Type B pancreatic cell (in vitro differentiated cells): ENCODE measurements at places on chromosomes 11 and 22.

GRCh38 chr11:62689421-62690183 is at the start of gene LRRN4CL:
Gene LRRN4CL, minus strand, starts transcription at chr11:62689530. Its CDS starts 1,022 bp downstream, at chr11:62688508.
- no peaks in the 10 kb centered on the region for H3K27me3 ChIP-seq
- no peak for DNase-seq
- peaks cover 15% of the 10 kb centered on the region for H3K36me3 ChIP-seq
- H3K27ac ChIP-seq, result peak within 1 kb of the TSS; percentile 29

DNA sequence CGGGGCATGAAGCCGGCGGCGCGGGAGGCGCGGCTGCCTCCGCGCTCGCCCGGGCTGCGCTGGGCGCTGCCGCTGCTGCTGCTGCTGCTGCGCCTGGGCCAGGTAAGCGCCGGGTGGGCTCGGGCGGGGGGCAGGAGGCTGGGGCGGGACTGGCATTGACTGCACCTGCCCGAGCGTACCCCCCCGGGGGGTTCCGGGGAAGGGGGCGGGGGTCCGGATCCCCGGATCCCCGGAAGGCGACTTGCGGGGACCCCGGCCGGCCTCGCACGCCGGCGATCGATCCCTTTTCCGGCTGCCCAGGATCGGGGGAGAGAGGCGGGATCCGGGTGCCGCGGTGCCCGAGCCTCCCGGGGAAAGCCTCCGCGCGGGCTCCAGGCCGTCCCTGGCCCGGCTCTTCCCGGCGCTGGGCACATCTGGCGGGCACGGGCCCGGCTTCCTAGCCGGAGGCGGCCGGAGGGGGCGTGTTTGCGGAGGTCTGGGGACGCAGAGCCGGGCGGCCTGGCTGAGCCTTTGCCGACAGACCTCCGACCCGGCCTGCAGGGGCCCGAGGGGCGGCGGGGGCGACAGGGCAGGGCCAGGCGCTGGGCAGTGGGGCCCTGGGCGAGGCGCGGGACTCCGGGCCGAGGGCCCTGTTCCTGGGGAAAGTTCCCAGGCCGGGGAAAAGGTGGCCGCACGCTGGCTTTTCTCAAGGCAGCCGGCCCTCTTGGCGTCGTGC is 705 bp downstream of the PTPRJ start:
- H3K36me3 ChIP-seq, result no peaks in the 10 kb centered on the region
- peaks cover 3% of the 10 kb centered on the region for H3K27me3 ChIP-seq
- H3K27ac ChIP-seq, result peak overlapping the region; percentile 82
- peaks cover 24% of the 10 kb centered on the region for H3K4me1 ChIP-seq
- H3K4me3 ChIP-seq, result peak overlapping the region; percentile 90
- DNase-seq, result peak; percentile 78

DNA sequence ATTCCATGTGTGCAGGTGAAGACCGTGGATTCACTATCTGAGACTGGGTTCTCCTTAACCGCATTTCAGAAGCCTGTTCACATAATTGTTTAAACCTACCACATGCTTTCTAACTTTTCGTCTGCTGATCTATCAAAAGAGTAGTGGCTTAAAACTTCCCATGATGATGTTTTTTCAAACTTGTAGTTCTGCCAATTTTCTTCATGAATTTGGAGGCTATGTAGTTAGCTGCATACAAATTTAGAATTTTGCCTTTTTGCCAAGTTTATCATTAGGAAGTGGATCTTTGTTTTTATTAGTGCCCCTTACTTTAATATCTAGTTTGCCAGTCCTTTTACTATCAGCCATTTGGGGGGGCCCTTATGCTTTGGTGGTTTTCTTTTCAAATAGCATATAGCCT is 57.5 kb upstream of the PITPNB start:
- H3K36me3 ChIP-seq, result peaks cover 14% of the 10 kb centered on the region
- no peaks in the 10 kb centered on the region for H3K27me3 ChIP-seq
- H3K4me3 ChIP-seq, result no peak overlapping the region
- no peak overlapping the region for H3K27ac ChIP-seq
- no peak for DNase-seq

GRCh38 chr22:27915986-27916385 is 3.1 kb downstream of the PITPNB start:
- H3K4me3 ChIP-seq, result peak overlapping the region; percentile 33
- H3K4me1 ChIP-seq, result peaks cover 58% of the 10 kb centered on the region
- peaks cover 9% of the 10 kb centered on the region for H3K36me3 ChIP-seq
- H3K27ac ChIP-seq, result peak overlapping the region; percentile 50
- DNase-seq, result no peak

GRCh38 chr11:115396533-115396932 is 107.7 kb downstream of the CADM1 start:
- no peak overlapping the region for H3K27ac ChIP-seq
- peaks cover 7% of the 10 kb centered on the region for H3K36me3 ChIP-seq
- peaks cover 26% of the 10 kb centered on the region for H3K4me1 ChIP-seq
- H3K27me3 ChIP-seq, result no peaks in the 10 kb centered on the region
- DNase-seq, result no peak

- peaks cover 63% of the 10 kb centered on the region for H3K36me3 ChIP-seq
- H3K4me1 ChIP-seq, result peaks cover 6% of the 10 kb centered on the region
- H3K4me3 ChIP-seq, result no peak overlapping the region
- no peaks in the 10 kb centered on the region for H3K27me3 ChIP-seq
Measured at GRCh38 chr11:68569357-68569756, 108.8 kb downstream of the PPP6R3 start.

GRCh38 chr11:67627812-67628624 is 1.7 kb downstream of the NUDT8 start:
- no peak for DNase-seq
- peaks cover 2% of the 10 kb centered on the region for H3K27me3 ChIP-seq
- no peaks in the 10 kb centered on the region for H3K36me3 ChIP-seq
- peak overlapping the region; percentile 47 for H3K4me3 ChIP-seq
- H3K27ac ChIP-seq, result peak overlapping the region; percentile 64
- H3K4me1 ChIP-seq, result no peaks in the 10 kb centered on the region

GRCh38 chr11:10307022-10307399 is 2.1 kb downstream of the ADM start:
- H3K36me3 ChIP-seq, result peaks cover 4% of the 10 kb centered on the region
- H3K4me1 ChIP-seq, result peaks cover 16% of the 10 kb centered on the region
- peak overlapping the region; percentile 68 for H3K27ac ChIP-seq
- peak overlapping the region; percentile 98 for H3K4me3 ChIP-seq

DNA sequence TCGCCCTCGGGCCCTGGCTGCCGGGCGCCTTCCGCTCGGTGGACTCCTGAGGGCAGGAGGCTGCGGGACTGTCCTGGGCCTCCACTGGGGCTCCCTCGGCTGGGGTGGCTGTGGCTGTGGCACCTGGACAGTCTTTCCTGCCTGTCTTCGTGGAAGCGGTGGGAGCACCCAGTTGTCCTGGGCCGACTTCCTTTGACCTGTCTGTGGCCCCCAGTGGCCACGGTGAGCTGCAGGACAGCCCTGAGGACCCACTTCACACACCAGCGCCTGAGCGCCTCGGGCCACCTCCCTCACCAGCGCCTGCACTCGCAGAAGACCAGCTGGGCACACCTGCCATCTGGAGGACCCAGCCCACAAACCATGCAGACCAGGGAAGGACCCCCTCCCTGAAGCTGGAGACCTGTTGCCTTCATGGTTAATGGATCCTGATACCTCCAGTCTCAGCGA is 1.8 kb upstream of the EPS8L2 start:
- DNase-seq, result no peak
- peaks cover 2% of the 10 kb centered on the region for H3K27me3 ChIP-seq
- no peaks in the 10 kb centered on the region for H3K4me1 ChIP-seq
- no peak overlapping the region for H3K27ac ChIP-seq
- no peak overlapping the region for H3K4me3 ChIP-seq

DNA sequence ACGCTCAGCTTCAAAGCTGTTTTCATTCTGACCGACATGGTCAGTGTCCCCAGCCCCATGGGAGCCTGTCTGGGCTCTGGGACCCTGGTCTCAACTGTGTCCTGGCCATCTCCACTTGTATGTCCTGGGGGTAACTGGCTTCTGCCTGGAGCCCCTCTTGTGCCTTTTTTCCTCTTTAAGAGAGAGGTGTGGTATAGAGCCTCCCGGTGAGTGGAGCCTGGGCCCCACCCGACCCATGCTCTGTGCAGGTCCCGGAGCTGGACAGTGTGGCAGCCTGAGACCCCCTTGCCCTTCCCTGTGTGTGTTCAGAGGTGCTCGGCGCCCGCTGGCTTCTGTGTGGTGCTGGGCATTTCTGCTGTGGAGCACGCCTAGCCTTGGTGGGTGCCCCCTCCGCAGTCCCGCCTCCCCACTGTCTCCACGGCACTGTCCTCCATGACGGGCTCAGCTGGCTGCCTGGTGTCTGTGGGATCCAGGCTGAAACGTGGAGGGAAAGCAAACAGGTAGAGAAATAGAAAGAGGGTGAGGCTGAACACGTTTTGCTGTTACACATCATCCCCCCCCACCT is 74.9 kb downstream of the PARVB start:
- peaks cover 4% of the 10 kb centered on the region for H3K4me1 ChIP-seq
- H3K27ac ChIP-seq, result no peak overlapping the region
- no peaks in the 10 kb centered on the region for H3K27me3 ChIP-seq
- no peaks in the 10 kb centered on the region for H3K36me3 ChIP-seq
- H3K4me3 ChIP-seq, result no peak overlapping the region

DNA sequence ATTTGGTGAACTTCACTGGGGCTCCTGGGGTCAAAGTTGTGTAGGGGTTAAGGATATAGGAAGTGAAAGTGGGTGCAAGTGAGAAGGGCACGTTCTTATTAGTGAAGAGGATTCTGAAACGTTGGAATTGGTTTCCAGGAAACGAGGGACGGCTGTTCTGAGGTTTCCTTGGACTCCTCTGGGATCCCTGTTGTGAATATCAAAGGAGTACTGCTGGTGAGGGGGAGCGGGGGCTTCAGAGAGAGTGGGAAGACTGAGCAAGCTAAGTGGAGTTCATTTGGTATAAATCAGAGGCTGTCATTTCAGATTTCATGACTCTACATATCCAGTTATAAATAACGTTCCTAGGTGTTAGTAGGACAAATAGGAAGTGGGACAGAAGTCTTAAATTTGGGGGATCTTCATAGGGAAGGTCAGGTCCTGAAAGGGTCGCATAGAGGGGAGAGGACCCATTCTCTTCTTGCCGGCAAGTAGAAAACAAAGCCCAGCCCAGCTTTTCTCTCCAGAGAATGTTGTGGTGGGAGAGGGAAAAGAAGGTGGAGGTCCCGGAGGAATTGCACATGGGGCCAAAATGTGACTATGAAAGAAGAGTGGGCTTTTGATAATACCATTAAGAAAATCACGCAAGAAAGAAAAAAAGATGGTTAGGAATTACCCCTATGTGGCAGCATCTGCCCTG is 1.1 kb upstream of the NELL1 start:
- no peak for DNase-seq
- peak overlapping the region; percentile 82 for H3K4me3 ChIP-seq
- peaks cover 25% of the 10 kb centered on the region for H3K4me1 ChIP-seq
- H3K27me3 ChIP-seq, result peaks cover 80% of the 10 kb centered on the region
- no peaks in the 10 kb centered on the region for H3K36me3 ChIP-seq
- H3K27ac ChIP-seq, result no peak overlapping the region

GRCh38 chr11:40129266-40129665 is 1330.2 kb downstream of the LRRC4C start:
- no peak overlapping the region for H3K4me3 ChIP-seq
- H3K36me3 ChIP-seq, result no peaks in the 10 kb centered on the region
- H3K27ac ChIP-seq, result no peak overlapping the region
- peaks cover 21% of the 10 kb centered on the region for H3K4me1 ChIP-seq

DNA sequence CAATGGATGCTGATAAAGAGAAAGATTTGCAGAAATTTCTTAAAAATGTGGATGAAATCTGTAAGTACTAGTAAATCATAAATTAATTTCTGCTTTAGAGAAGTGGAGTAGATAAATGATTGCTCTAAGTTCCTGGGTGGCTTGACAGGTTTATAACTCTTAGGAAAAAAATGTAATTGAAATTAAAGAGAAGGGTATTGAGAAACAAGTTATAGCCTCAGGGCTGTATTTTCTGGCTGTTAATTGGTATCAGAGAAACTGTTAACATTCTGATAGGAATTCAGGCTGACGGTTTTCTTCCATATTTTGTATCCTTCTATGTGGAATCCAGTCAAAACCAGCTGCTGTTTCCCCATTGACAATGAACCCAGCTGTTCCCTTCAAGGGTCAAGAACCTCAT is 1.9 kb downstream of the TTC12 start:
- no peak overlapping the region for H3K27ac ChIP-seq
- no peaks in the 10 kb centered on the region for H3K27me3 ChIP-seq
- DNase-seq, result no peak
- H3K4me3 ChIP-seq, result peak overlapping the region; percentile 12

GRCh38 chr11:91257667-91258066 is 967.0 kb upstream of the FAT3 start:
- H3K36me3 ChIP-seq, result no peaks in the 10 kb centered on the region
- no peak for DNase-seq
- no peak overlapping the region for H3K4me3 ChIP-seq
- H3K27me3 ChIP-seq, result no peaks in the 10 kb centered on the region
- H3K27ac ChIP-seq, result no peak overlapping the region

GRCh38 chr11:26823963-26824362 is 102.1 kb upstream of the SLC5A12 start:
- no peaks in the 10 kb centered on the region for H3K27me3 ChIP-seq
- no peak overlapping the region for H3K4me3 ChIP-seq
- no peak overlapping the region for H3K27ac ChIP-seq

- DNase-seq, result no peak
- no peak overlapping the region for H3K4me3 ChIP-seq
- H3K27ac ChIP-seq, result no peak overlapping the region
- H3K36me3 ChIP-seq, result no peaks in the 10 kb centered on the region
Measured at GRCh38 chr11:108985945-108986279, 321.0 kb downstream of the DDX10 start.

DNA sequence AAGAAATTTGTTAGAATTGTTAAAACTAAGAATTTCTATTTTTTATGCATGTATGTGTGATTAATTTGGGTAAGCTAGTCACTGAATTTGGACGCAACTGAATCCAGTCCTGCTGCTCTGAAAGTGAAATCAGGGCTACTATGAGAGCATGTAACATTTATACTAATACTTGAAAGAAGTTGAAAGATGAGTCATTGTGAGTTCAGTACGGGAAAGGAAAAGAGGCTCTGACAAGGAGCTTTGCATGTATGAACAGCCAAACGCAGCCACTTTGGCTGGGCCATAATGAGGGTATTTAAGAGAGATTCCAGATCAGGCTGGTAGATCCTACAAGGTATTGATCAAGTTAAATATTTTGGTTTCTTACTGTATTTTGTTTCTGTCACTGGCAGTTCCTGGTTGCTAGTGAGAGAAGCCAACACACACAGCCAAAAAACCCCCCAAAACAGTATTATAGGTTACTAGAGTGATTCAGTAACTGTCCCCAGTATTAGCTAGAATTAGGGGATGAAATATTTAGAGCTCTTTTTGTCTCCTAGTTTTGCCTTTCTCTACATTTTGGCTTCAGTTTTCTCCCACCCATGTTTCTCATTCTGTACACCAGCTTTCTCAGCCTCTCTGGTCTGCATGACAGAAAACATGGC is 14.1 kb downstream of the AASDHPPT start:
- H3K27ac ChIP-seq, result no peak overlapping the region
- DNase-seq, result no peak
- no peak overlapping the region for H3K4me3 ChIP-seq

GRCh38 chr11:7905961-7906429 is 25.1 kb downstream of the OR10A6 start:
- peak overlapping the region; percentile 68 for H3K4me3 ChIP-seq
- H3K36me3 ChIP-seq, result no peaks in the 10 kb centered on the region
- peaks cover 26% of the 10 kb centered on the region for H3K4me1 ChIP-seq
- DNase-seq, result no peak
- no peaks in the 10 kb centered on the region for H3K27me3 ChIP-seq
- peak overlapping the region; percentile 97 for H3K27ac ChIP-seq

- peaks cover 20% of the 10 kb centered on the region for H3K4me1 ChIP-seq
- H3K27me3 ChIP-seq, result no peaks in the 10 kb centered on the region
- DNase-seq, result no peak
- H3K36me3 ChIP-seq, result peaks cover 15% of the 10 kb centered on the region
- no peak overlapping the region for H3K4me3 ChIP-seq
- no peak overlapping the region for H3K27ac ChIP-seq
Measured at GRCh38 chr11:36229091-36229705, 60.0 kb downstream of the COMMD9 start.
